ENCODE measurements at places on chromosomes 6 and 20.

GRCh38 chr20:53581444-53582250, 12.0 kb downstream of the ZNF217 start:
- no peak for DNase-seq

DNA sequence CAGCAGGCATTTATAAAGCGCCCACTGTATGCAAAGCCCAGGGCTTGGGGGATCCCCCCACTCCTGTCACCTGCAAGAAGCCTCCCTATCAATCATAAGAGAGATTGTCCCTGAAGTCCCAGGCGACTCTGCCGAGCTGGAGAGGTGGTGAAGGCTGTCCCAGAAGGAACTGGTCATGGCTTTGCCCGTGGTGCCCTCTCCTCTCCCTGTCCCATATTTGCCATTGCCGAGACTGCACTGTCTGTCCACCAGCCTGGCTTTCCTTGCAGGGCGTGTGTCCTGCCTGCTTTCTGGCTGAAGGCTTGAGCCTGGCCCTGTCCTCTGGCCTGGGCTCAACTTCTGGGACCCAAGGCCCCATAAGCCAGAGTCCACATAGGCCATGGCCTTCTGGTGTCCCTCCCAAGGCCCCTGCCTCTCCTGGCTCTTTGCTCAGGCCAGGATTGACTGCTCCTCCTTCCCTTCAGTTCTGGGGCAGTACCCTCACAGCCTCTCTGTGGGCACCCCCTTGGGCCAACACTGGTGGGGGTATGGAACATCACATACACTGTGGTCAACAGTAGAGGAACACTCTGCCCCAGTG, 46.9 kb downstream of the CPXM1 start:
- no peak for DNase-seq

DNA sequence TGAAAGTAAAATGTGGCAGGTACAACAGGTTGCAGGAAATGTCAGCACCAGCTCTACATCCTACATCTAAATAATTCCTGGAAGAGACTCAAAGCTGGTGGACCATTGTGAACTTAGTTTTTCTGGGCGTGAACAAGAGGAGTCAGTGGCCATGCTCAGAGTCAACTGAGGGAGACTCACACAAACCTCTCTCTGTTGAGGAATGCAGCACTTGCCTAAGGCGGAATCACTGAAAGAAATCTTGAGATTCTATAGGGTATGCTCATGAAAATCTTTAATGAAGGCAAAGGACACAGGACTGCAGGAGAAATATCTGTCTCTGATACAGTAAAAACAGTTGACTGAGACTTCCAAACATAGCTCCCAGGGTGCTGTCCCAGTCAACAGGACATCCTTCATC, 22.5 kb downstream of the SLC17A4 start:
- DNase-seq, result no peak

GRCh38 chr6:16991981-16992629, 109.7 kb upstream of the STMND1 start:
- DNase-seq, result no peak

- DNase-seq, result no peak
Measured at GRCh38 chr6:87241304-87241703, 81.1 kb upstream of the SMIM8 start.

- no peak for DNase-seq
Measured at GRCh38 chr20:33673410-33674293, 576 bp downstream of the NECAB3 start.

- DNase-seq, result no peak
Measured at GRCh38 chr6:31543639-31544038, 1.8 kb upstream of the DDX39B start.

DNA sequence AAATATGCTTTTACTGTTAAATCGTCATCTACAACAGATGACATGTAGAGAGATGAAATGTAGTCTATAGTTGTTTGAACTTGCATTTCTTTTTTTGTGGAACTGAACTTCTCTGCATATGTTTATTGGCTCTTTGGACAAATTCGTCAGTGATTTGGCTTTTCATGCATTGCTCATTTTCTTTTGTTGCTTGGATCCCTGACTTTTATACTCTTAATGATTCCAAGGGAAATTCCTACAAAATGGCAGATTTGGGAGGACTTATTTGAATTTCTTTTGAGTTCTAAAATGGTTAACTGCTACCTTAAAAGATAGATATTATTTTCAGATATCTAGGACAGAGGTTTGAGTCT, 65.4 kb downstream of the UTRN start:
- no peak for DNase-seq

Data from stimulated activated CD4-positive, alpha-beta T cell treated with anti-CD3 and anti-CD28 coated beads, Interleukin-12 subunit alpha, Interleukin-12 subunit beta, amount 100 ng/mL, for 24 hours (primary cell).